ENCODE measurements at places on chromosomes 3 and 15.

DNA sequence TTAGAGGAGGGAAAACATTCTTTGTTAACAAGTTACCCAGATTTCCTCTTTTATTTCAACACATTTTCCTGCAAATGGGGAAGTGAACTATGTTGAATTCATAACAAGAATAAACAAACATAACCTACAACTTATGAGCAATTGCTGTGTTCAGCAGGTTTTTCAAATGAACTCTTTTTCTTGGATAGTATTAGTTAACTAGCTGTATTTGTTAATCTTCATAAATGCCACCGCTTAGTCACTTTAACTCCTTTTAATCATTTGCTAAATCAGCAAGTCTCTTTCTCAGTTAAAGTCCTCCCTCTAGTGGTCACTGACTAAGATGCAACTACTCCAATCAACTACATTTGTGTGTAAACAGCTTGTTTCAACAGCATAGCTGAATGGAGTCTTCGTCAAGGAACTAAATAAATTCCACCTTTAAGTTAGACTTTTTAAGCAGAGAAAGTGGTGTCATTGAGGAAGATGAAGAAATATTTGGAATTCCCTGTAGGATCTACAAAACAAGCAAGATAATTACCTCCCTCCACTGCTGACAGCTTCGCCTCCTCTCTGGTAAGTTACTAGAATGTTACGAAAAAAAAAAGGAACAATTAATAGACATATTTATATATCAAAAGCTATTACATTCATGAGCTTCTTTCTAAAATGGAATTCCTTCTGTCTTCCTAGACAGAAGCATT, 1122.0 kb downstream of the ROBO1 start:
- no peak for DNase-seq

DNA sequence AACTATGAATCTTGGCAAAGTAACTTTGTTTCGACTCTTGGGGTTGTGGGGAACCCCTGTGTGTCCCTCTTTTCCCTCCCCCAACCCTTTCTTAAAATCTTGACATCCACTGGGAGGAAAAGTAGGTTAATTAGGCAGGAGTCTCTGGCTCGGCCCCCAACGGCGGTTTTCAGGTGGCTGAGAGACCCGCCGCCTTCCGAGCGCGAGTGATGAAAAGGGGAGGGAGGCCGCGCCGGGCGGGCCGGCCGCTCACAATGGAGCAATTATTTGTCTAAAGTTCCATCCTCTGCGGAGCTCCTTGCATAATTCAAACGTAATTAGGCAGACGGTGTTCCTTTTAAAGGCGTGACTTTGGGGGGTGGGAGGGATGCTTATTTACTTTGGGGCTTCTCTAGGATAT, 51.7 kb downstream of the ZIC4 start:
- DNase-seq = no peak

GRCh38 chr3:177338697-177339219, 141.5 kb upstream of the TBL1XR1 start:
- no peak for DNase-seq

GRCh38 chr15:88727439-88727838, 75.8 kb upstream of the ACAN start:
- DNase-seq = no peak

DNA sequence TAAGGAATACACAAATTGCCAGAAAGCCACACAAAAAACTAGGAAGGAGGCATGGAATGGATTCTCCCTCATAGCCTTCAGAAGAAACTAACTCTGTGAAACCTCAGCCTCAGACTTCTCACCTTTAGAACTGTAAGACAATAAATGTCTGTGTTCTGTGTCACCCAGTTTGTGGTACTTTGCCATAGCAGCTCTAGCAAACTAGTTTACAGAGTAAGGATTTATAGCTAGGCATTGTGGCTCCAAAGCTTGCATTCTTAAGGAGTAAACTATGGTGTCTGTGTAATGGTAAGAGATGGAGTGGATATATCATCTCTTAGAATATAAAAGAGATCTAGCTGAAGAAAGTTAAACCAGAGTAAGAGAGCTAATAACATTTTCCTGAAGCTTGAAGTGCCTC, 18.9 kb downstream of the EPHA6 start:
- DNase-seq = no peak
